ENCODE measurements at places on chromosomes 2 and 18.

- no peak for DNase-seq
Measured at GRCh38 chr2:144154205-144154604, 365.7 kb downstream of the ZEB2 start.

- no peak for DNase-seq
Measured at GRCh38 chr2:222504719-222505118, 80.4 kb downstream of the SGPP2 start.

DNA sequence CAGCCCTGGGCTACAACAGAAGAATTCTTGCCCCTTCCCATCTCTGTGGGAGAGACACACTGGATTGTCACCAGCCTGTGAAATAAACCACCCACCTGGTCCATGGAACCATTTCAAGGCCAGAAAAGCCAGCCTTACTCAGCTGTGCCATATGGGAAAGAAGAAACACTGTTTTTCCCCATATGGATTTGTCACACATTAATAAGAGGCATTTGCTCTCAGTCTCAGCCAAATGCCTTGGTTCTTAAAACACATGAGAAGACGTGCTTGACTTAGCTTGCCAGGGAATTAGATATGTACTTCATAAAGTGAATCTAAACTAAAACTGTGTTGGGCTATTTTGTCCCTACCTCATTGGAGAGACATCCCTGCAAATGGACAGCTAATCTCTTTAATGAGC lies 308.6 kb upstream of the TNP1 start:
- DNase-seq: no peak

DNA sequence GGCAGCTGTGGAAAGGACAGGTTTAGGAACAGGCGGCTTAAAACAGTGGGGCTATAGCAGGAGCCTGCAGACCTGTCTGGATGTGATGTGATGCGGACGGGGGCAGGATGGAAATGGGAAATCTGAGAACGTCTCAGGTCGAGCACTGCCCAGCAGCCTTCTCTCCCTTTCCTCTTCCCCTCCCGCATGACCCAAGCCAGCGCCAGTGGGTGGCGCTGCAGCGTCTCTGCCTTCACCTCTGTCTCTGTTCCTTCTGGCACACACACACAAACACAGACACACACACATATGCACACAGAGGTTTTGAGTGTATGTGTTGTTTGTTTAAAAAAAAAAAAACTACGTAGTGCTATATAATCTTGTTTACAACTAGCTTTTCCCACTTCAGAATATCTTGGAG lies 82.0 kb upstream of the SLC66A3 start:
- DNase-seq: peak; percentile 84

DNA sequence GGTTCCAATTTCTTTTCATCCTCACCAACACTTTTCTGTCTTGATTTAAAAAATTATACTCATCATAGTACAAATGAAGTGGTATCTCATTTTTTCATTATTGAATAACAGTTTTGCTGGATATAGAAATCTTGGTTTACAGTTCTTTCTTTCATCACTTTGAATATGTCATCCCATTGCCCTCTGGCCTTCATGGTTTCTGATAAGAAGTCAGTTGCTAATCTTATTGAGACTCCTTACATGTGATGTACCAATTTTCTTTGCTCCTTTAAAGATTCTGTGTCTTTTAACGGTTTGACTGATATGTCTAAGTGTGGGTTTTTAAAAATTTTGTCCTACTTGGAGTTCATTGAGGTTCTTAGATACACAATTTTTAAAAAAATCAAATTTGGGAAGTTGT lies 35.0 kb downstream of the SLC3A1 start:
- no peak for DNase-seq

DNA sequence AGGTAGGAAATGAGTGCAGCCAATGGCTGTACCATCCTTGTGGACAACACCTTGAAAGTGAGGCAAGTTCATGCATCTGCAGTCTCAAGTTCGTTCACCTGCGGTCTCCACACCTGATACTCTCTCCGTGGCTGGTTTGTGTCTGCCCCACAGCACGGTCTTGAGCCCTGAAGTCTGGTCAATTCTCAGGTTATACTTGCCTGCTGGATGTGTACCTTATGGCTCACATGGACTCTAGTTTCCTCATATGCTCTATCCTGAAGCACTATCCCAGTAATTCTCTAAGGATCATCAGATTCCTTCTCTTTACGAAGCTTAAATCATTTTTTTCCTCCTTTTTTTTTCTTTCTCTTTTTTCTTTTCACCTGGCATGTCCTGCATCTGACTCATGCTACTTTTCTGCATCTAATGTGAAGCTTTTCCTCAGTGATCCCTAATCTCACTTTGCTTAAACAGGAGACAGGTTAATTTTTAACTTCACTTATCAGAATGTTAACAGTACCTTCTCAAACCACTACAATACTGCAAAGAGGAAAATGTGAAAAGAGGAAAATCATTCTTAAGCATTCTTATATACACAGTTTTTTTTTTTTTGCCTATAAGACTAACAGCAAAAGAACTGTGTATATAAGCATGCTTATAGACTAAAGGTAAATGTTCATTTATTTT lies 511.2 kb downstream of the SOX11 start:
- DNase-seq: no peak

- no peak for DNase-seq
Measured at GRCh38 chr2:192215096-192215877, 20.6 kb upstream of the TMEFF2 start.

DNA sequence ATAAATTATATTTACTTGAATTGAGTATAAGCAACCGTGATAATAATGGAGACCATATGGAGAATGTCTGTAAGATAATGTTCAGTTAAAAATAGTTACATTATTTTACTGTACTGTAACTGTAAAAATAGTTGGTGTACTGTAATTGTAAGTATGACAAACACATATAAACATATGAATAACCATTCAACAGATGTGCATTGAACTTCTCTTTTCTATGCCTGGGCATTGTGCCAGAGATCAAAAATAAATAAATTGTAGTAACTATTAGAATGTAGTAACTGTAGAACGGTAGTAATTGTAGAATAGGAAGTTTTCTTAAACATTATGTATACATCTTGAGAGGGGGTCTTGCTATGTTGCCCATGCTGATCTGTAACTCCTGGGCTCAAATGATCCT lies 287.4 kb upstream of the EPAS1 start:
- no peak for DNase-seq

Data from ecto neural progenitor cell (in vitro differentiated cells).